Cortex of kidney (tissue), 1 donor: ENCODE measurements at places on chromosomes 4 and X.

DNA sequence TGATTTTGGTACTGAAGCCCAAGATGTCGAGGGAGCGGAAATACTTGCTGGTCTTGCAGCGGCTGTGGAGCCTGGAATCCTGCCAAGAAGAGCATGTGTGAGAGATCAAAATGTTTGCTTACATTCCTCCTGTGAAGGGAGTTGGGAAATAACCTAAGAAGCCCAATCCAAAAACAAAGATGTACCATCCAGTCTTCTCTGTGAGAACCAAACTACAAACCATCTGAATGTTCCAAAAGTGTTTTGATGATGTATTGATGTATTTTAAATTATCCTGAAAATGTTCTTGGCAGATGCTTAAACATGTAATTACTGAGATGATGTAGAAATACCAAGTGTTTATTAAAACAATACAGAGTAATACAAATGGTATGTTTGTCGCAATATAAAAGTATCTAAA is 10.1 kb upstream of the ADH1A start:
- DNase-seq = no peak

DNA sequence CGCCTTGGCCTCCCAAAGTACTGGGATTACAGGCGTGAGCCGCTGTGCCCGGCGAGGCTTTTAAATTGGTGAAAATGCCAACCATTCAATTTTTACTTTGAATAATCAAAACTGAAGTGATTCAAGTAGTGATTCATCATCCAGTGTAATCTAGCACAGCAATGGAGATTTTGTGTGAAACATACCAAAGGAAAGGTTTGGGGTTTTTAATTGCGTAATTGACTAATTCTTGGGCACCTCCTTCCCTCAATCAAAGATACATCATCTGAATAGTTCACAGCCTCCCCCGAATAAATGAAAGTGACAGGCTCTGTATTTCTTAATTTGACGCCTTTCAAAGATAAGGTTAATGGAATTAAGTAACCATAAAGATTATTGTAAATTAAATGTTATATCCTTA is 69.0 kb downstream of the DMD start:
- DNase-seq = no peak

DNA sequence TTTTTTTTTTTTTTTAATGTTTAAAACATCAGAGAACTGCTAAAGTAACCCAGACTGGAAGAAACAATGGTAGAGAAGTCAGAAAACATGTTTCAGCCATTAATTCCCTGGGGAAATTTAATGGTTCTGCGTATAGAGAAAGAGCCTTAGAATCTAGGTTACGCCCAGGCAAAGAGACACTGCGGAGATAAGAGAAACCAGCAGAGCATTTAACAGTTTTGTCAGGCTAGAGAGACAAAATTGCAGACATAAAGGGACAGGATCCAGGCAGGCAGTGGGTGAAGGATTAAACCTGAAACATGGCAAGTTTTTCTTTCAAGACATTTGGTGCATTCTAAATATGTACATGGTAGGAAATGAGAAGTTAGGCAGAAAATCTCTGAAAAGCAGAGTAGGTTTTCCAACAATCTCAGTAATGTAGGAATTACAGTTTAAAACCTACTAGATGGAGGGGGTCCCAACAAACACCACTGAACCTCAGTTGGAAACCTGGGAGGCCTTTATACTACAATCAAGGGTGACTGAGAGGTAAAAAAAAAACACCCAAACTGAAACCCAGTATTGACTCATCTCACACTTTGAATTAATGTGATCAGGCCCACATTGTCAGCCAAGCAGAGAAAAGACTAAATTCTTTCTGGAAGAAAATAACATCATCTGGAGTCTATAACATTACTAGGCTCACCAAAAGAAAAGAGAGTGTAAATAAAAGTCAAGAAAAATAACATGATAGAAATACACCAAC is 254.2 kb upstream of the NWD2 start:
- no peak for DNase-seq

- no peak for DNase-seq
These were observed 69.2 kb downstream of the RPS6KA6 start for GRCh38 chrX:84118769-84119168.

- no peak for DNase-seq
These were observed 54.7 kb downstream of the CPE start for GRCh38 chr4:165433529-165433928.

GRCh38 chr4:57373991-57374390 is 263.8 kb upstream of the IGFBP7 start:
- no peak for DNase-seq

DNA sequence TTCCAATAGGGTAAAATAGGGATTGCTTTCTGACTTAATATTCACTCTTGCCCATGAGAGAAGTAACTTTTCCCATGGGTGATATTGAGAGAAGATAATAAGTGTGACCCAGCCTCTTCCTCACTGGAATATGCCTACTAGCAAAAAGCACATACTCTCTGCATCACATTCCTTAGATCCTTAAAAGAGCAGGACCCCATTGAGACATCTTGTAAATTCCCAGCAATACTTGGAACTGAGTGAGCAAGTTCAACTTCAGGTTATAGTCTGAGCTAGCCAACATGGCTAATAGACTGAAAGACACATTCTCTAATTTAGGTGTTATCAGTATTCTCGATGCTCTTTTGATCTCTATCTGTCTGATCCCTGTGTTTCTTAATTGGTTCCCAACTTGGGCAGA is 1372.3 kb downstream of the STIM2 start:
- DNase-seq = no peak

DNA sequence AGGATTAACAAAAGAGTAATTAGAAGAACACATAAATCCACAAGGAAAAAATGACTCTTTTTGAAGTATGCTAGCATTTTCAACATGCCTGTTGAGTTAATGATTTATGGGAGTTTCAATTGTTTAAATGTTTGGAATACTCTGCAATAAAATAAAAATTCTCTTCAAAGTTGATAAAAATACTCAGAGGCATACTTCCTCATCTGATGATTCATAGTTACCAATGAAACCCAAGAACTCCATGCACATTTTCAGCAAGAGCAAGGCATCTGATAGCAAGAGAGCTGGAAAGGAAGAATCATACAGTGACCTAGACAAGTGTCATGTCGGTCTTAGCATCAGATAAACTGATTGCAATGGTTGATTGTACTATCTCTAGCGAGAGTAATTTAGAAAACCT is 443.7 kb upstream of the ATOH1 start:
- DNase-seq = no peak

DNA sequence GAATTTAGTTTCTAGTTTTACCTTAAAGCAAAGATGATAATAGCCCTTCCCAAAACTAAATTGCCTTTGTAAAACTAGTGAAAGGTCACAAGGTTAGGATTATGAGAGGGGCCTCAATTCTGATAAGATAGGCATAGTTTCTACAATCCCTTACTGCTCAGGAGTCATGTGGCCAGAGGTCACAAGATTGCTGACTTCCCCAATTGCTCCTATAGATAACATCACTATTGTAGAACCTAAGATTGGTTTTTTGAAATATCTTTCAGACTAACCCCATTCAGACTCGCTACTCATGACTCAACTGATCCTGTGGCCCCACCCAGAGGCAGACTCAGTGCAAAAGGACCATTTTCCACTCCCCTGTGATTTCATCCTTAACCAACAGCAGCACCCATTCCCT is 70.3 kb downstream of the SCD5 start:
- no peak for DNase-seq

DNA sequence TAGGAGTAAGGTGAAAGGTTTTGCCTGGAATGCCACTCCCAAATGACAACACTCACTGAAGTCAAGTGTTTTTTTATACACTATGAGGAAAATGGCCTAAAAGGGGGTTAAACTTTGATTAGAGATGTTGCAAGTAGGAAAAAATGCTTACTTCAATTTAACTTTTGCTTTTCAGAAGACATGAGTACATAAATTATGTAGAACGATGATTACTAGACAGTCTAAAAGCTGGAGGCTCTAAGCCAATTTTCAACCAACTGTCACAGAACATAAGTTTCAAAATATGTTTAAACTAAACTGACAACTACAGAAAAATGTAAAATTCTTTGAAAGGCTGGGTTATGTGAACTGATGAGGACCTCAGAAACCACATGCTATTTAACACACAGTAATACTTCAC is 83.4 kb downstream of the SHISA3 start:
- DNase-seq = no peak

DNA sequence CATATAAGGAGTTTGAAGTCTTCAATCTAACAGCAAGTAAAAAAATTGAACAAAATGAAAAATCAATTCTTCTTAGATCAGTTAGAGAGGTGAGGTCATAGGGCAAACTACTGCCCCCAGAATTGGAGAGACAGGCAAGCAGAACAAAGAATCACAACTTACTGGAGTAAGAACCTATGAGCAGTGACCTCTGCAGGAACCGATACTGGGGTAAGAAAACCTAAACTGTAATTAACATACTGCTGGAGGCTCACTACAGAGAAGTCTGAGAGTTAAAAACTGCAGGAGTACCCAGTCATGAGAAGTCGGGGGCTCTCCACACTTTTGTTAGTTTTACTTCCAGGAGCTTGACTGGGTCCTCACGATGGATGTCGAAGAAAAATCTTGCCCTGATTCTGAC is 16.0 kb downstream of the CLDN22 start:
- DNase-seq = no peak

GRCh38 chr4:182567119-182567518 is 323.9 kb downstream of the TENM3 start:
- no peak for DNase-seq

DNA sequence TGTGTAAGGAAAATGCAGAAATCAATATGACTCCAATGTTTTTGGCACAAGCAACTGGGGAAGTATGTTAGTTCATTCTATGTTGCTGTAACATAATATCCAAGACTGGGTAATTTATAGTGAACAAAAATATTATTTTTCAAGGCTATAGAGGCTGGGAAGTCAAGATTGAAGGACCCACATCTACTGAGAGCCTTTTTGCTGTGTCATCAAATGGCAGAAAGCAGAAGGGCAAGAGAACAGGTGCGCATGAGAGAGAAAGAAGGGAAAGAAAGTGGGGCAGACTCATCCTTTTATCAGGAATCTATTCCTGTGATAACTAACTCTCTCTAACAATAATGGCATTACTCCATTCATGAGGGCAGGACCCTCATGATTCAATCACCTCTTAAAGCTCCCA is 237.2 kb downstream of the FAT4 start:
- DNase-seq = no peak

GRCh38 chr4:76562161-76562560 is 127.1 kb downstream of the SHROOM3 start:
- no peak for DNase-seq

- no peak for DNase-seq
These were observed 17.4 kb upstream of the KIAA0232 start for GRCh38 chr4:6764976-6765620.

DNA sequence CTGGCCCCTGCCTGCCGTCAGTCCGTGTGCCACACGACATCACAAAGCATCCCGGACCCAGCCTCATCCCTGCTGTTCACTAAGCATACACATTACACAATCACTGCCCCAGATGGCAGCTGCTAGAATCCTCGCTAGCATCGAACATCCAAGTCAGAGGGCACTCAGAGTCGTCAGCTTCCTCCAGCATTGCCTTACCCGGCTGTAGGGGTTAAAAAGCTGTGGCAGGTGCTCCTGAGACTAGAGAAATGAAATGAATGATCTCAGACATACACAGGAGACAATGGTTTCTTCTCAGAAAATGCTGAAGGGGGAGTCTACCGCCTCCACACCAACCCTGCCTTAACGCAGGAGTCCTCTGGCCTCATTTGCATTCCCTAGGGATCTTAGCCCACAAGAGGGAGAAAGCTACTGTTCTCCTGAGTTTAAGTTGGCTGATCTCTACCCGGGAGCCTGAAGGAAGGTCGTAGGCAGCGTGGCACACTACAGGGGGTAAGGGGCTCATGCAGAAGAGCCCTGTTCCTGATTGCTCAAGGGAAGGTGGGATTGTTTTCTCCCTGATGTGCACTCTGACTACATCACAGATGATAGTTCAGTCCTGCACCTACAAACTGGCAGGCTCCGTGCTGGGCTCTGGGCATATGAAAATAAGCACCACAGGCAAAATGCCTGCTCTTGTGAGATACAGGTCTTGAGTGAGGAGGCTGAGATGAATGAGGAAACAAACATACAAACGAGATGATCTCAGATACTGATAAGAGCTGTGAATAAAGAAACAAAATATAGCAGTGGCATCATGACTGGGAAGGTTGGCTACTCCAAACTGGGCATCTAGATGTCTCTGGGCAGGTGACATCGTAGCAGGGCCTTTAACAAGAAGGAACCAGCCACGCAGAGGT is 2.6 kb upstream of the KIAA0232 start:
- no peak for DNase-seq

DNA sequence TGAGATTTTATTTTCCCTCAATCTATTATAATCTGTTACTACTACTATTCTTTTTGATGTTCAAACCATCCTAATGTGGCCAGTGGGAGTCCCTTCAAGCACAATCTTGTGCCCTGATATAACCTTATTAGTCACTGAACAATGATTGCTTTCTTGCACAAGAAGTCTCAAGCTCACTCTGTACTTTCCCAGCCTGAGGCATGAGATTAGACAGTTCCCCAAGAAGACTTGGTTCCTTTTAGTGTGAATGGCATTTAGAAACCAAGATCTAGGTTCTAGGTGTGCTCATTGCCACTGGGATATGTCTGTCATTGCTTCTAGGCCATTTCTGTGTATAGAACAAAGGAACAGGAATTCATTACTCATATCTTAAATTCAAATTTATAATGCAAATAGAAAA is 28.0 kb upstream of the RBM41 start:
- DNase-seq = no peak

DNA sequence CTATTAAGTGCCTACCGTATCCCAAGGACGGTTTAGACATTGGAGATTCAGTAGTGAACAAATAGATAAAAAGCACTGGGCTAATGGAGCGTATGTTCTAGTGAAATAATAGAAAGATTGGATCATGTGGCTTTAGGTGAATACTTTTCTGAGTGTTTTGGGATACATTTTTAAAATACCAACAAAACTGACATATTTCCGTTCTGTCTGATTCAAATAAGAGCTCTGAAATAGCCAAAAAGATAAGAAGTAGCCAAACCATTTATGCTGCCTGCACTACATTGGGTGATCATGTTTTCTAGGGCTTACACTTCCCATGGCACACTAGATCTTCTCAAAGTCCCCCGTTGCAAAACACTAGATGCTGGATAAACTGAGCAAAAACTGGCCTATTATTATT is 14.2 kb downstream of the IGFBP7 start:
- no peak for DNase-seq

DNA sequence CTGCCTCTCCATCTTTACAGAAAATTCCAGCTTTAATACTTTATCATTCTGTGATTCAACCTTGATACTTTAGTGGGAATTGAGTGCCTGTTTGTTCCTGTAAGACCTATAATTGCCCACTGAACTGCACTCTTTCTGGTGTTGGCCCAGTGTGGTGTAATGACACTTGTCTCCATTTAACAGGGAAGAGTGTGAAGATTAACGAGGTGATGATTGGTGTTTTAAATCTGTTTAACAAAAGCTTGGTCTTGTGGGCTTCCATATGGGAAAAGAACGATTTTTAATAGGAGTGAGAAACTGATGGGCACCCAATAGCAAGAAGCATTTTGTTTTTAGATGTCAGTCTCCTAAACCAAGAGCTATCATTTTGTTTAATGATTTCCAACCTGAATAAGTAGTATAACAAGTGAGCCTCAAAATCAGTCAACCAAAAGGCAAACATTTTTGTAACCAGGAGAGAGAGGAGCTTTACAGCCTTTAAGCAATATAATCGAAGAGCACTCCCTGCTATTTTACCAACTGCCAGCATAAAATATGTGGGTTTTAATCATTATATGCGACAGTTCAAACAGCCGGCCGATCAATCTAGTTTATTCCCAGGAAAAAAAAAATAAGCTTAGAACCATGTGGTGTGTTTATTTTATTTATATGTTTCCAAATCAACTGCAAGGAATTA is 50.2 kb downstream of the SUPT20HL1 start:
- DNase-seq = no peak

GRCh38 chrX:41921492-41922430 is 1.6 kb downstream of the CASK start:
- no peak for DNase-seq

GRCh38 chr4:10007793-10008608 is 13.3 kb downstream of the SLC2A9 start:
- DNase-seq = no peak
